ENCODE measurements at places on chromosomes 3 and 15. TPM values are rescaled to one million over a fixed set of nuclear protein-coding genes. Genes with fewer than 3 reads are reported as not detected.

The MORC1 gene
- total RNA-seq: not detected

The GOLGA6L22 gene
- total RNA-seq: not detected

The EXD1 gene
- total RNA-seq: not detected

The GOLGA8G gene
- not detected for total RNA-seq
